SK-N-SH (cell line): ENCODE measurements at places on chromosomes 7 and 10. TPM values are rescaled to one million over a fixed set of nuclear protein-coding genes. Genes with fewer than 3 reads are reported as not detected.

DNA sequence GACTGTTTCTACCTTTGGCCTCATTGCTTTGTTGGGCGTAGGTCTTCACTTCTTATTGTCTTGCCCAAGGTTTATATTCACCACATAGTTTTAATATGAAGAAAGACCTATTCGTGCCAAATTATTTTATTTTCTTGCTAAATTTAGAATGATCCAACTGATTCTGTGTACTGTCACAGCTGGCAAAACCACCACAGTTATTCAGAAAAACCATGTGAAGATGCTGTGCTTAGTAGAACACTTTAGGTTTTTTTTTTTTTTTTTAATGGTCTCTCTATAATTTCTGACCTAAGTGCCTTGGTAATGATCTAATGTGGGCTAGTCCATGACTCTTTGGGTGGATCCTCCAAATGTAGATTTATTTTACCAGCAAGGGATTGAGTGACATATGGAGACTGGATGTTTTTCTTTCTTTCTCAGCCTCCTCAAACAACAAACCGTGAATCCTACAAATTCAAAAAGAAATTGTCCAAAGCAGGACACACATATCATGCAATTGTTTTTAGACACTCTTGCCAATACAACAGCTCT is 243.8 kb downstream of the DYNC1I1 start:
- DNase-seq, result no peak

GRCh38 chr10:78712147-78712546 is 356.6 kb upstream of the ZMIZ1 start:
- DNase-seq, result no peak

Gene CRPPA
- 0.15 and 0.31 TPM in 2 replicates for polyA plus RNA-seq

DNA sequence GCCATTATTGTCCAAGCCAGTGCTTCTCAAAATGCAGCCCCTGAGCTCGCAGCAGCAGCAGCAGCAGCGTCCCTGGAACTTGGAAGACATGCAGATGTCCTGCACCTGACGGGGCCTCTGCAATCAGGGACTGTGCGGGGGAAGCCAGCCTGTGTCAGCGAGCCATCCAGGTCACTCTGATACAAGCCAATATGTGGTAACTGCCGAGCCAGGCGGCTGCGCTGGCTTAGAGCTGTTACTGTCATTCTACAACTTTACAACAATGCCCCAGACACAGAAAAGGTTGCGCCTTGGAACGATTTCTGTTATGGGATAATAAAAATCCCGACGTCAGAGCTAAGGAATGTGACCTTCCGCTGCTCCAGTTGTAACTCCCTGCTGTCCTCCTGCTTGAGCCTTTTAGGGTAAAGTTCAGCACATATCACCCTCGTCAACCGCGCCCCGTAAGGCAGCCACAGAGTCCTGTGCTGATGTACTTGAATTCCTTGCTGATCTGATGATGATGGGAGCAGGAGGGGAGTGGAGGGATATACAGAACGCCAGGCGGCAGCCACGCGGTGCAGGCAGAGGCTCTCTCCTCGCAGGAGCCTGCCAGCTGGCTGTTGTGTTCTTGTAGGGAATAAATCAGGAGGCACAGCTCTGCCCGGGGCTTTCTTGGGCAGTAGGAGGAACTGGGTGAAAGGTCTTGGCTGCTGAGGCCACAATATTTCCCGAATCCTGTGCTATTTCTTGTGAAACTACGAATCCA is 20.0 kb upstream of the CRYGN start:
- DNase-seq, result peak; percentile 77

Gene ZNF425
- 1.4 and 1.6 TPM in 2 replicates for polyA plus RNA-seq

DNA sequence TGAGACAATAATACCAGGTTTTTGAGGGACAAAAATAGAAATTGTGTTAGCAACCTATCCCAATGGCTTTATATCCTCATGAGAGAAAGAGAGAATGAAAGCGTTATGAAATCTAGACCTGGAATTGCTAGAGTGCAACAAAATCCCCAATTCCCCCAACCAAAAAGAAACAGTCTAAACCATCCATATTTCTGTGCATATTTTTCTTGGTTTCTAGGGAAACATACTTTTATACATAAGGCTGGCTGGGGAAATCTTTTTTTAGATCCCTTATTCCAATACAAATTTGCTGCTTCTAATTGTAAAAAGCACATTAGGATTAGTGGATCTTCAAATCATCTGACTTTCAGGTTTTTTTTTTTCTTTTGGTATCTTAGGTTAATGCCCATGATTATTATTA is 277.0 kb upstream of the SEMA3A start:
- no peak for DNase-seq

GRCh38 chr7:151599401-151600227 is 79.9 kb upstream of the RHEB start:
- DNase-seq, result peak; percentile 69

- DNase-seq, result no peak
Observed at GRCh38 chr7:134502463-134503371, 24.6 kb upstream of the AKR1B10 start.

DNA sequence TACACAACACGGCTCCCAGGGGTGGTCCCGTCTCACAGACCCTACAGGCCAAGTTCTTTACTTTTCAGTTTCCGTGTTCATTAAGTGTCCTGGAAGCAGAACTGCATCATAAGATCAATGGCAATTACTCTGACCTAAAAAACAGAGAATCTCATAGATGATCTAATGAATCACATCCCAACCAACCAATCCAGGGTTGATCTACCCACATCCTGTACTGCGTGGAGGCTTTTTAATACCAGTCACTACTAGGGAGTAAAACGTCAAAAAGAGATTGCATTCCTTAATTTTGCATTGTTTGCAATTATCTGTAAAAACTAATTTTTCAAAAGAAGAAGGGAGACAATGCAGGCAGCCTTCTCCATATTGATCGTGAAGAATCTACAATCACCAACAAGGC is 72.6 kb downstream of the PARD3 start:
- DNase-seq, result no peak

Gene TSPAN14
- 44.0 and 78.1 TPM in 2 replicates for polyA plus RNA-seq

DNA sequence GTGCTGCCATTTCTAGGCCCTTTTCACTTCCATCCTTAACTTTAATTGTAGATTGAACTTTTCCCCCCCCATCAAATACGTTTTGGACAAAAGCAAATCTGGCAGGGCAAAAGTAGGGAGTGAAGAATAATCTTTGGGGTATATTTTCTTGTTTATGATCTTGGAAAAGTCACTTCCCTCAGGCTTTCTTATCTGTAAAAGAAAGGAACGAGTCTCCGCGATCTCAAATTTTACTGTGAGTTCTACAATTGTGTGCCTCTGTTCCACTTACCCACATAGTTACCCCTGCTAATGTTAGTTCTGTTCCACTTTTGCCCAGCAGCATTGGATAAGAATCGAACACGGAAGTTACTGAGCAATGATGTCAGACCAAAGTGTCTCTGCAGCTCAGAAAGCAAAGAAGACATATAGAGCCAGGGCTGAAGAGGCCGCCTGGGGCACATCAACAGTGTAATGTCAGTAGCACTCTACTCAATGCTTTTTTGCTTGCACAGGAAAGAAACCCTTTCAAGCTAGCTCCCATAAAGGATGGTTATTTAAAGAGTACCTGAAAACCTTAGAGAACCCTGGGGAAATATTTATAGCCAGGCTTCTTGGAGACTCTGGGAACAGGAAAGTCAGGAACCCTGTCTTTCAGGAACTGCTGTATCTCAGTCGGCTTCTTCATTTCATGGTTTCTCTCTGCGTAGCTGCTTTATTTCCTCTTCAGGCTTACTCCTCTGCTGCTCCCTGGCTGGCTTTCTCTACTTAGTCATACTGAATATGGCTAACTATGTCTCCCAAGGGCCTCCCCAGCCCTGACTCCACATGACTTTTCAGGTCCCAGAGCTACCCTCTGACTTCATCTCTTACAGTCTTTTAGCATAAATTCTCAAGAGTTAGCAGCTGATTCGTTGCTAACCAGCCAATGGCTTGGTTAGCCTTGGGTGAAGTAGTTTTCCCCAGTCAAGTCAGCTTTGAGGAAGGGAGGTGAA is 123.7 kb upstream of the FAM3C start:
- DNase-seq, result no peak

Gene RAMP3
- not detected in 2 replicates for polyA plus RNA-seq

GRCh38 chr10:1156616-1156886 is 100.4 kb downstream of the WDR37 start:
- no peak for DNase-seq

GRCh38 chr7:17965603-17966002 is 25.3 kb upstream of the SNX13 start:
- no peak for DNase-seq

Gene MAPK8
- 26.4 and 33.6 TPM in 2 replicates for polyA plus RNA-seq

Gene LRRC17
- 101 and 138 TPM in 2 replicates for polyA plus RNA-seq

DNA sequence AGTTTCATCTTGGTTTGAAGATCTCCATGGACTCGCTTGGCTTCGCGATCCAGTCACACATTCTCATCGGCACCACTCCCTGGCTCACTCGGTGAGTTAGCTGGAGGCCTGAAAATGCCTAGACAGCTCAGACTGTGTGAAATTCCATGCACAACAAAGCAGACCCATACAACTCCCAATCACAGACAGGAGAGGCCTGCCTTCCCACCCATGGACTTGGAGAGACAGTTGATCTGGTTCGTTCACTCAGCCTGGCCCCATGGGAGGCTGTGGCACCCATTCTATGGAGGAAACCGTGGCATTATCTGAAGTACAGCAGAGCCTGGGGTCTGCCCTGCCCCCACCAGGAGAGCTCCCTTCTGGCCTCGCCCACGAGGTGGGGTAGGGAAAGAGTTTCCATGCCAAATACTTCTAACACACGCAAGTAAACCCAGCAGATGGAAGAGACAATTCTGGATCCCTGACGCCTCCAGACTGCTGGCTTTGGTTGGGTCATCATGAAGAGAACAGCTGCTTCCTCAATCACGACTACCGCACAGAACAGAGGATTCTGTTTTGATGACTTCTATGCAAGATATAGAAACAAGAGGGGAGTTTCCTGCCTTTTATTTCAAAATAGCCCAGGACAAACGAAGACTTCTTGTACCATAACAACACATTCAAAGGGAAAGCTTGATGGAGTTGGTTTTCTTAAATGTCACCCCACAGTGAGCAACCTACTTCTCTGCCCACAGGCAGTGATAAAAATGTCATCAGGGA is 15.9 kb downstream of the FAM53B start:
- DNase-seq, result no peak

Gene IQCE
- polyA plus RNA-seq, result 14.4 and 15.1 TPM in 2 replicates

- DNase-seq, result no peak
Observed at GRCh38 chr7:80105701-80106408, 28.8 kb upstream of the GNAI1 start.

Gene ZNF479
- polyA plus RNA-seq, result not detected in 2 replicates

Gene SPDYE3
- polyA plus RNA-seq, result not detected in 2 replicates

DNA sequence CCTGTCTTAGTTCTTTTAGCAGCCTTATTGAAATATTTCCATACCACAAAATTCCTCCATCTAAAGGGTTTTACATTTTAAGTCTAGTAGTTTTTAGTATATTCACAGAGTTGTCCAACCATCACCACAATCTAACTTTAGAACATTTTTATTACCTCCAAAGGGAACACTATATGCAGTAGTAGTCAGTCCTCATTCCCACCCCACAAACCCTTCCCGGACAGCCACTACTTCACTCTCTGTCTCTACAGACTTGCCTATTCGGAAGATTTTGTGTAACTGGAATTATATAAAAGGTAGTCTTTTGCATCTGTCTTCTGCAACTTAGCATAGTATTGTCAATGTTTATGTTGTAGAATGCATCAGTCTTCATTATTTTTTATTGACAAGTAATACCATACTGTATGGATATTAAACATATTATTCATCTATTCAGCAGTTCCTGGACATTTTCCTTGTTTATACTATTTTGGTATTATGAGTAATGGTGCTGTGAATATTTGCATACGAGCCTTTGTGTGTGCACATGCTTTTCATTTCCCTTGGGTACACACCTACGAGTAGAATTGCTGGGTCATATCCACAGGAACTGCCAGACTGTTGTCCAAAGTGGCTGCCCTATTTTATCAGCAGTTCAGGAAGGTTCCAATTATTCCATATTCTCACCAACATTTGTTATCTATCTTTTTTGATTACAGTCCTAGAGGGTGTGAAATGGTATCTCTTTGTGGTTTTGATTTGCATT is 60.9 kb upstream of the LANCL2 start:
- DNase-seq, result no peak

GRCh38 chr10:58981846-58982245 is 194.6 kb upstream of the PHYHIPL start:
- no peak for DNase-seq

- DNase-seq, result no peak
Observed at GRCh38 chr7:127766831-127767459, 115.0 kb downstream of the SND1 start.

Gene CRYGN
- polyA plus RNA-seq, result not detected in 2 replicates

GRCh38 chr10:120583424-120584108 is 126.5 kb downstream of the PLPP4 start:
- DNase-seq, result no peak

- no peak for DNase-seq
Observed at GRCh38 chr10:45063591-45064231, 63.0 kb downstream of the ZNF22 start.

- DNase-seq, result no peak
Observed at GRCh38 chr7:35878351-35878750, 77.5 kb downstream of the SEPTIN7 start.

DNA sequence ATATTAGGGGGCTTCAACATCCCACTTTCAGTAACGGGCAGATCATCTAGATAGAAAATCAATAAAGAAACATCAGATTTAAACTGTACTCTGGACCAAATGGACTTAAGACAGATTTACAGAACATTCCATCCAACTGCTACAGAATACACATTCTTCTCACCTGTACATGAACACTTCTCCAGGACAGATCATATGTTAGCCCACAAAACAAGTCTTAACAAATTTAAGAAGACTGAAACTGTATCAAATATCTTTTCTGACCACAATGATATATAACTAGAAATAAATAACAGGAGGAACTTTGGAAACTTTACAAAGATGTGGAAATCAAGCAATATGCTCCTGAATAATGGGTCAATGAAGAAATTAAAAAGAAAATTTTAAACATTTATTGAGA is 86.7 kb downstream of the MICU1 start:
- DNase-seq, result no peak

Gene SCIN
- polyA plus RNA-seq, result 0.02 TPM in 2 replicates

DNA sequence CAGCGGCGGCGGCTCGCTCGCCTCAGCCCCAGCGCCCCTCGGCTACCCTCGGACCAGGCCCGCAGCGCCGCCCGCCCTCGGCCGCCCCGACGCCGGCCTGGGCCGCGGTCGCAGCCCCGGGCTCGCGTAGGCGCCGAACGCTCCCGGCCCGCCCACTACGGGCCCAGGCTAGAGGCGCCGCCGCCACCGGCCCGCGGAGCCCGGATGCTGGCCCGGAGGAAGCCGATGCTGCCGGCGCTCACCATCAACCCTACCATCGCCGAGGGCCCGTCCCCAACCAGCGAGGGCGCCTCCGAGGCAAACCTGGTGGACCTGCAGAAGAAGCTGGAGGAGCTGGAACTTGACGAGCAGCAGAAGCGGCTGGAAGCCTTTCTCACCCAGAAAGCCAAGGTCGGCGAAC is 18.2 kb upstream of the TSPAN33 start:
- DNase-seq, result no peak

DNA sequence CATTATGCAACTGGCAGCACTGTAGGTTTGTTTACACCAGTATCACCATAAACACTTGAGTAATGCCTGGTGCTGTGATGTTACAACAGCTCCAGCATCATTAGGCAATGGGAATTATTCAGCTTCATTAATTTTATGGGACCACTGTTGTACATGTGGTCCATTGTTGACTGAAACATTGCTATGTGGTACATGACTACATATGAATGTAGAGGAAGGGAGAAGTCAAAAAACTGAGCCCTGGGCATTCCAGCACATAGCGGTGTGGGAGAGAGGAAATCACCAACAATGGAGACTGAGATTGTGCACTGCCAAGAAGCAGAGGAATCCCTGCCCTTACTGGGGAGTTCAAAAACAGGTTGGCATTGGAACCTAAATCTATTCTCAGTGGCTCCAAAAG is 89.0 kb downstream of the TRIM24 start:
- DNase-seq, result no peak

Gene AHR
- polyA plus RNA-seq, result 0.13 TPM in 1 of 2 replicates, not detected in the other

GRCh38 chr10:71694567-71694968 is 25.0 kb downstream of the C10orf105 start:
- DNase-seq, result no peak

Gene TBC1D12
- polyA plus RNA-seq, result 1.8 and 2.5 TPM in 2 replicates
